NCI-H1105 treated with DMSO at 0.1 percent for 48 hours (cell line): ENCODE measurements at places on chromosomes 3 and 15.
A peak's percentile ranks its signal among the peaks of the same experiment; 100 is the strongest.

DNA sequence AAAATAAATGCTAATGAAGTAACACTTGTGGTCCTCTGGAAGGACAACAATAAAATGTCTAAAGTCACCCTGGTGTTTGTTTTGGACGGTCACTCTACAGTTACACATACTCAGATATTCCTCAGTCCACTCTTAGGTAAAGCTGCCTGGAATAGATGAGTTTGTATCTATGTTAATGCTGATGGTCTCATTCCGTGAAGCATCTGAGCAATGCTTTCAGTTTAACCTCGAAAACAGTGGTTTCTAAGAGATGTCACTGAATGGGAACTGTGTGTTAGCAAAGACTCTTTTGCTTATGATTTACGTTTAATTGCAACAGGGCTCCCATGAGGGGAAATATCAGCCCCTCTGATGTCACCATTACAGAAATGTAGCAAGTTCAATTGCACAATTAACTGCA is 49.1 kb downstream of the FBN1 start:
- no peak for DNase-seq

DNA sequence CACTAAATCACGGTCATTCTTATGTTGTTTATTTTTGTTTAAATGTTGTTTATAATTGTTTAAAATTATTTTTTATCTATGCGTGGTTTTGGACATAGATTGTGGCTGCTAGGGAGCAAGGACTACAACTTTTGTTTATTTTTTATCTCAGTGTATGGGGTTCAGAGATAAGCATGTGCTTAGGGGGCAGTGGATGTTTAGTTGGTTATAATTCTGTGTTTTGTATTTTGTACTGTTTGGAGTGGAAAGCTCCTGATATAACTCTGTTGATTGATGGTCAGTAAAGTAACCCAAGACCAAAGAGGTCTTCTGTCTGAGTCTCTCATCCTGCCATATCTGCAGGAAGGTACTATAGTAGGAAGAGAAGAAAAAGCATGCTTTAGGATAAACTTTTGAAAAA is 36.5 kb upstream of the NPHP3 start:
- no peak for DNase-seq

DNA sequence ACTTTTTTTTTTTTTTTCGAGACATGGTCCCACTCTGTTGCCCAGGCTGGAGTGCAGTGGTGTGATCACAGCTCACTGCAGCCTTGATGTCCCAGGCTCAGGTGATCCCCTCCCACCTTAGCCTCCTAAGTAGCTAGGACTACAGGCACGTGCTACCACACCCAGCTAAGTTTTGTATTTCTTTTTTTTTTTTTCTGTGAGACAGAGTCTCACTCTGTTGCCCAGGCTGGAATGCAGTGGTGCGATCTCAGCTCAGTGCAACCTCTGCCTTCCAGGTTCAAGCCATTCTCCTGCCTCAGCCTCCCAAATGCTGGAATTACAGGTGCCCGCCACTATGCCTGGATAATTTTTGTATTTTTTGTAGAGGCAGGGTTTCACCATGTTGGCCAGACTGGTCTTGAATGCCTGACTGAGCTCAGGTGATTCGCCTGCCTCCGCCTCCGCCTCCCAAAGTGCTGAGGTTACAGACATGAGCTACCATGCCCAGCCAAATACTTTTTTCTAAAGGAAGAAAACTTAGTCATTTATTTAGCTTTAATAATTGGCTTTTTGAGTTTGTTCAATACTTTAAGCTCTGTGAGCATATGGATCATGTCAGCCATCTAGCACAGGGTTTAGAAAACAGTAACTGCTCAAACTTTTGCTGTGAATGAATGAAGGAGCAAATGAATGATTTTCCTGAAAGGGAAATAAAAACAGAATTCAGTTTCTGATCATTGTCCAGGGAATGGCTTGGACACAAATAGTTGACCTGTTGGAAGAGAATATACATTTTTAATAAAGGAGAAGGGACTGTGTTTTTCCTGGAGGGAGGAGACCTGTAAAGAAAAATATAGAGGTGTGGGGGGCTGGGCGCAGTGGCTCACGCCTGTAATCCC is 26.0 kb downstream of the UBE2E1 start:
- no peak for DNase-seq

- DNase-seq: no peak
These were observed 31.5 kb upstream of the SLC2A2 start for GRCh38 chr3:171058058-171058457.

DNA sequence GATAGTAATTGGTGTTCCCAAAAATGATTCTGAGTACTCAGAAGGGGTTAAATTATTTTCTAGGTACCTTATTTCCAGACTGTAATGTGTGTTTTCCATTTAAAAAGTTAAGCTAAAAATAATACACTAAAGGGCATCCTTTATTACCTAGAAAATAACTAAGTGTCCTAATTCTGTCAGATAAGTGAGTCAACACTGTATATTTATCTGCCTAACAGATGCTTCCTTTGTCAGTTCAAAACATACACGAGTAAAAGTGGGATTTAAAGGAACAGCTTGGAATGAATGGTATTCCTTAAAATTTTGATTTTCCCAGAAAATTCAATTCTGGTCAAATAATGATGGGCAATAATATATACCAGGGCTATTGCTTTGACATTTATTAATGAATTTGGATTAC is 78.3 kb downstream of the ADAMTSL3 start:
- no peak for DNase-seq

DNA sequence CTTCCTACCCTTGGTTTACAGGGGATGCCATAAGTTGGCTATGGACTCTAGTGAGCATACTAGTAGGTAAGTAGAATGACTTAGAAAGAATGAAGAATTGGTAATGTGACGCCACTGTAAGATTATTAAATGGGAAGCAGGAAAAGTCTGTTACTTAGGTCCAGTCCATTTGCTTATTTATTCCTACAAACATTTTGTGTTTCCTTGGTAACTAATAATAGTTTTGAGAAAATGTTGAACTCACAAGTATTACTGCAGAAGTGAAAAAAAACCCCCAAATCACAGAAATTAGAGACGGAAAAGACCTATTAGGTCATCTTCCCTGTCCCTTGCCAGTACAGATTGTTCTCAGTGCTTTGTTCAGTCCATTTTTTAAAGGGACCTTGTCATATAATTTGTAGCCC is 63.5 kb downstream of the CMSS1 start:
- DNase-seq: no peak

DNA sequence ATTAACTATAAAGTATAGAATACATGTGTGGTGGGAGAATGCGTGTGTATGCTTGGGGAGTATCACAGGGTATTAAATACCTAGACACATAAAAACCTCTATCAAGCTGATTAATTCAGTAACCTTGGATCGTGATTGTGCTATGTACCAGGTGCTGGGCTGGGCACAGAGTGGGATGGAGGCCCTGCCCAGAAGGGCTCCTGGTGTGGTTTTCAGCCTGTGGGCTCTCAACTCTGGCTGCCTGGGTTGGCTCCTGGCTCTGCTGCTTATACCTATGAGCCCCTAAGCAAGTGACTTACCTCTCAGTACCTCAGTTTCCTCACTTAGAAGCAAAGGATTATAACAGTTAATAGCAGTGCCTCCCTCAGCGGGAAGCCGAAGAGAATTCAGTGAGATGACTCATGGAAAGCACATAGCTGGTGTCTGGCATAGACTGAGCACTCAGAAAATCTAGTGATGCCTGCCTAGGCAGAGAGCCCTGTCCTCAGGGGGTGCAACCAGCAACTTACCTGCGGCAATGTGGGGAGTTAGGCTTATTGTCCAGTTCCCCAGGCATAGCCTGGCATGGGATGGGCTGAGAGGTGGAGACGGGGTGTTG is 90.6 kb upstream of the MYZAP start:
- no peak for DNase-seq

- DNase-seq: no peak
These were observed 154.3 kb downstream of the GOLIM4 start for GRCh38 chr3:167941234-167941995.

DNA sequence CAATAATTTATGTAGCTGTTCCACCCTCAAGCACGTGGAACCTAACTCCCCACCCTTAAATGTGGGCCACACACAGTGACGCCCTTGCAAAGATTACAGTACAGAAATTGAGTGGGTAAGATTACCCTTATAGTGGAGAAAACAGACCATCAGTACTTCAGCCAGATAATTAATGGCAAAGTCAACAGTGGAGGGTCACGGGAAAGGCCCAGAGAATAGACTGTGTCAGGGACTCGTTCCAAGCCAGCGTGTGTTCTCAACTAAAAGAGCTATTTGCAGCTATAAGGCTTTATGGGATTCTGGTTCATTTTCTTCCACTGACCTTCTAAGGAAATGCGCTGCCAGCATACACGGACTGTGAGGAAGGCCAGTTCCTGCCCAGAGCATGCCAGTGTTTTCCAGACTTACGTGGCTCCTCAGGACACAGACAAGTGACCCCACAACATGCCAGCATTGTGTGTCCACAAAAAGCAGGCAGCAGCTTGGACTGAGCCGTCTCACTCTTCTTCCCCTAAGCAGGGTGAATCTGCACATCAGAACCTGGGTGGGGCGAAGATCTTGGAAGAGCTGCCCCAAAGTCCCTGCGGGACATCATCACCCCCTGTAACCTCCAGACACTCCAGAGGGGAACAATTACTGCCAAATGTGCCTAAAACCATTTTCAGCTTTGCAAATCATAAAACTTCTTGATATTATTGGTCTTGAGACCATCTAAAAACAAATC is 428.5 kb downstream of the OCA2 start:
- DNase-seq: no peak

GRCh38 chr15:45586125-45586524 is 1.1 kb upstream of the BLOC1S6 start:
- no peak for DNase-seq

DNA sequence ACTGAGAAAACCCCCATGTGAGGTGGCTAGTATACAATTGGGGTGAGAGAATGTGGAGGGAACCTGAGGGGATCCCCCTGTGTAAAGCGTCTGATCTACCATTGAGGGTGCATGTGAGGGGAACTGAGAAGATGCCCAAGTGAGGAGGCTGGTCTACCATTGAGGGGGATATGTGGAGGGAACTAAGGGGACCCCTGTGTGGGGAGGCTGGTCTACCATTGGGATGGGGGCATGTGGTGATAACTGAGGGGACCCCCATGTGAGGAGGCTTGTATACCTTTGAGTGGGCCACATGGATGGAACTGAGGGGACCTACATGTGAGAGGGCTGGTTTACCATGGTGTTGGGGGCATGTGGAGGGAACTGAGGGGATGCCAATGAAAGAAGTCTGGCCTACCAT is 160.8 kb downstream of the FBLN2 start:
- DNase-seq: no peak

DNA sequence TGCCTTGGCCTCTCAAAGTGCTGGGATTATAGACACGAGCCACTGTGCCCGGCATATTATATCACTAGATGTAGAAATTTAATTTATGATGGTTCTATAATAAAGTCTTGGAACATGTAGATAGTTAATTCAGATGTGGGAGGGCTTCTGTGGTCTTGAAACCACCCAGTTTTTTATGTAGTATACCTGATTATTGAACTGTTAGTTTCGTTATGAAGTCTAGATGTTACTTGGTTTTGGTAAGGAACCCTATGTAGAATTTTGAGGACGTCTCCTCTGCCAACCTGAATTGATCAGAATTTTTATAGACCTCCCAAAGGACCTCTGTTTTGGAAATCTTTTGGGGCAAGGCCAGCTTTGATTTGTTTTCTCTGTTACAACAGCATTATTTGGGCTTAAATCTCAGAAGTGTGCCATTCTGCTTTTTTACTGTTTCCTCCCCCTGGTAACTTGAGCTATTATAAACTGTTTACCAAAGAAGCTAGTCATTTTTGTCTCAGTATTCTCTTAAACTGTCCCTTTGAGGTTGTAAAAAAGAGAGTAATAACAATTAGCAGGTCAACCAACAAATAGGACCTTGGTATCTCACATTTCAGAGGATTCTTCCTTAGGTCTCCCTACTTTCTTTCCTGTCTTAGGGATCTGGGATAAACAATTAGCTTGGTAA is 20.8 kb downstream of the AKAP13 start:
- no peak for DNase-seq

- no peak for DNase-seq
These were observed 23.0 kb downstream of the PLA2G4E start for GRCh38 chr15:41997845-41998244.

DNA sequence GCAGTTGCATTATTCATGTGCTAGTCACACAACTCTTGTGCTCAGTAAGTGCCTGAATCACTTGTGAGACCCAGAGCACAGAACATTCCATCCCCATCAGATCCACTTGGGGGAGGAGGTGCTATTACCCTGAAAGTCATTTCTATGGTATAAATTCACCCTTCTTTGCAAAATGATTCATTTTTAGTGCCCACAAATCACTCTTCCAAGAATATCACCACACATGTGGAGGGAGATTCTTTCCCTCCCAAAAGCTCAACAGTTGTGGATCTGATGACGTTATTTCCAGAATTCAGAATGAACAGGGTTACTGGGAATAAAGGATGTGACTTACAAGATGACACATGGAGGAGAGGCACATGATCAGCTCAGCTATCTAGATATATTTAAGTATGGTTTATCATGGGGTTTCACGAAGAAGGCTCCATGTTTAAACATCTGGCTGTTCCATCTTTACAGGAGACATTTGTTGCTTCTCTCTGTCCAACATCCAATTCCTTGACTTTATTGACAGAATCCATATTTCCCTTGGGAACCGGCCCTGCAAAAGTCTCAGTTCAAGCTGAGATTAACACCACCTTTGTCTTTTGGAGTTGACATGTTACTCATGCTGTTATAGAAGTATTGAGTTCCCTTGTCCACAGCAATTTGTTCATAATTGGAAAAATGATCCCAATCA is 214.2 kb upstream of the PROK2 start:
- no peak for DNase-seq

- peak; percentile 43 for DNase-seq
These were observed 777 bp downstream of the LOXL1 start for GRCh38 chr15:73927003-73927475.

DNA sequence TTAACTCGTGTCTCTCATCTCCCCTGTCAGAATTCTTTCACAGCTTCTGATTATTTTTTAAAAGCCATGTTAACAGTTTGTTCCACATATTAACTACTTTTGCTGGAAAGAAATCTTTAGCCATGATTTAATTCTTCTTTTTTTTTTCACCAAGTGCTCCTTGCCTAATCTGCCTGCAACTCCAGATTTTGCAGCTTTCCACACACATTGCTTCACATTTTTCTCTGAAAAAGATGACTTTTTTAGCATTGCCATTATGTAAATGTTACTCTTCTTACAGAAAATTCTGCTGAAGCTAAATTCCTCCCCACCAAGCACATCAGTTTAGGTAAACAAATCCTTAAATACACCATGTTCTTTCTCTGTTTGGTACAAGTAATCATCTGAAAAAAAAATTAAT is 23.4 kb upstream of the PPARG start:
- no peak for DNase-seq

- DNase-seq: no peak
These were observed 27.5 kb downstream of the CRYGS start for GRCh38 chr3:186516646-186517045.

- no peak for DNase-seq
These were observed 98.2 kb downstream of the SRGAP3 start for GRCh38 chr3:9151240-9151639.

GRCh38 chr3:189981668-189982067 is 139.0 kb downstream of the P3H2 start:
- no peak for DNase-seq

DNA sequence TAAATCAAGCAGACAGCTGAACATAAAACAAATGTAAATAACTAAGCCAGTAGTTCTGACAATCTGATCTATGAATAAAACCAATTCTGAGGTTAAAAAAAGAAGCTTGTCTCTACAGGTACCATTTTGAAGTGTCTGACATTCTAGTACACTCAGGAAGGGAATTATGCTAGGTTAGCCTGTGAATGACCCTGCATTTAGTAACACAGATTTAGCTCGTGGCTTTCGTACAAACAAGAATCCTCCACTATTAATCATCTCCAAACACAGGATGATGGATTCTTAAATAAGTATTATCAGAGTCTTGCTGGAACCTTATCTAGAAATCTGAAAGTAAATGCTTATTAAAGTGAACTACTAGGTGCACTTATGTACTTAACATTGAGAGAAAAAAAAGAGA is 1120.1 kb downstream of the ROBO1 start:
- DNase-seq: no peak
